ENCODE measurements at places on chromosomes 5 and 9.

- DNase-seq, result no peak
These were observed 142.3 kb downstream of the SMARCA2 start for GRCh38 chr9:2157277-2158110.

- DNase-seq, result no peak
These were observed 3.4 kb downstream of the ADGRD2 start for GRCh38 chr9:124453586-124454191.

DNA sequence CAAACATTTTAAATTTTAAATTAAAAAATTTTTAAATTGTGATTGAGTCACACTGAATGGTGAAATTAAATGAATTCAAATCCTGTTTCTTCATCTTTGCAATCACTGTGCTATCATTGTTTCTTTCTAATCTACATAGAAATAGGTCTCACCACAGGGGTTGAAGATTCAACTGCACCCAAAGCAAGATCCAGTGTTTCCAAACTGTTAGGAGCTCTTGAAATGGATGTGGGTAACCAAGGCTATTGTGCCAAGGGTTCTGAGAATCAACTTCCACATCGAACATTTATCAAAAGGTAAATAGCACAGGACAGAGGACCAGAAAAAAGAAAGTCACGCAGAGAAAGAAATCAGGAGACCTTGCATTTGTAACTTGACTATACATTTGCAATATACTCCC lies 172.6 kb upstream of the RASEF start:
- DNase-seq, result no peak

DNA sequence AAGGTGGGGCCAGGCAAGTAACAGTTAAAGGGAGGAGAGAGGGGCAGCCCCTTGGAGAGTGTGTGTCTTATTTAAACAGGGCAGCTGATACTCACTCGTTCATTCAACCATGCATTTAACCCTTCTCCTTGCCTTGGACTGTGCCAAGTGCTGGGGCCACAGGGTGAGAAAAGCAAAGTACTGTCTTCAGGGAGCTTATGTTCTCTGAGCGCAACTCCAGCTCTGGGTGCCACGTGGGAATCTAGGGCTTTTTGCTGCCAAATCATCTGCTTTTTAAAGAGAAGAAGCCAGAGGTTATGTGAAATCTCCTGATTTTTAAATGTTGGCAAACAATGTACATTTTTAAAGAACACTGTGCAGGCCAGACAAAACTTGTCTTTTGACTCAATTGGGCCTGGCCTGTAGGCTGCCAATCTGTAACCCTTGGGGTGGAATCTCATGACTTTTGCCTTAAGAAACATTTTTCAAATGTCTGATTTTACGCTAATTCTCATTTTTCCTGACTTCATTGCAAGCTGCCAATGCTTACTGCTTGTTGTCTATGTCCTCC lies 157.8 kb downstream of the NTRK2 start:
- DNase-seq, result no peak

GRCh38 chr5:66923922-66924321 lies 272.7 kb downstream of the CD180 start:
- DNase-seq, result no peak

- DNase-seq, result no peak
These were observed 448.9 kb downstream of the MED10 start for GRCh38 chr5:5929291-5930020.

GRCh38 chr9:5481322-5482040 lies 28.9 kb upstream of the PDCD1LG2 start:
- no peak for DNase-seq

DNA sequence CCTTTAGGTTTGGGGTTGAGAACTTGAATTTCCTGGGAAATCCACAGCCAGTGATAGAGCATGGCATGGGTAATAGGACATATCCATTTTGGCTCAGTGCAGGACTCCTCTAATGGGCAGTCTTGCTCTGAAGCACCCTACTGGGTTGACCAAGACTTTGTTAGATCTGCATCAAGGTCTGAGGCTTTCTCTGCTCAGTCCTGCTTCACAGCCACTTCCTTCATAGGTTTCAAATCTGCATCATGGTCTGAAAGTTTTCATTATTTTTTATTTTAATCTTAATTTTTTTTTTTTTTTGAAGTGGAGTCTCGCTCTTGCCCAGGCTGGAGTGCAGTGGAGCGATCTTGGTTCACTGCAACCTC lies 36.5 kb downstream of the KIF2A start:
- no peak for DNase-seq
